ENCODE measurements at places on chromosomes 5 and 9.

- DNase-seq, result no peak
These were observed 32.7 kb upstream of the SLC9A3 start for GRCh38 chr5:556909-557441.

- DNase-seq, result no peak
These were observed 93.4 kb upstream of the DMAC1 start for GRCh38 chr9:7892975-7893374.

- no peak for DNase-seq
These were observed 9.0 kb downstream of the TLX3 start for GRCh38 chr5:171318026-171318425.

- no peak for DNase-seq
These were observed 84.7 kb upstream of the SLIT3 start for GRCh38 chr5:169385636-169386035.

DNA sequence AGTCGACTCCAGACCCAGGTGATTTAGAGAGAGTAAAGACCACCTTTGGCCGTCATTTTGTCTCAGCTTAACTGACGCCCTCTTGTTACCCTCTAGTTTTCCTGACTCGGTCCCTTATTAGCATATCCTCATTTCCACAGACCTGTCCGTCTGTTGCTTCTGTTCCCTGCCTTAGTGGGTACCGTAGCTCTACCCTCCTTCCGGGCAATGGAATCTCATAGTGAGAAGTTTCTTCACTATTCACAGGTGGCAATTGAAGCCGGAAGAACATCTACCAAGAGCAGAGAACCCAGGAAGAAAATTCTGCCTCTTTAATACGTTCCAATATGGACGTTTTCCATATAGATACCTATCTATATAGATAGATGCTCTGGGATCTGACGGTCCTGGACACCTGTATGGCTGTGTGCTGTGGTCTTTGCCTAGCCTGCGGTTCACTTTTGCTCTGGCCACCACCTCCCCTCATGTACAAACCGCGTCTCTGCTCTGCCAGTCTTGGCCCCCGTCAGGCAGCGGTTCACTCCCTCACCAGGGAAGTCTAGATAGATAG lies 652 bp upstream of the TMEM161B start:
- no peak for DNase-seq

- no peak for DNase-seq
These were observed 131.0 kb upstream of the BRINP1 start for GRCh38 chr9:119500072-119500771.

GRCh38 chr9:124805186-124805585 lies 28.3 kb downstream of the OLFML2A start:
- no peak for DNase-seq

DNA sequence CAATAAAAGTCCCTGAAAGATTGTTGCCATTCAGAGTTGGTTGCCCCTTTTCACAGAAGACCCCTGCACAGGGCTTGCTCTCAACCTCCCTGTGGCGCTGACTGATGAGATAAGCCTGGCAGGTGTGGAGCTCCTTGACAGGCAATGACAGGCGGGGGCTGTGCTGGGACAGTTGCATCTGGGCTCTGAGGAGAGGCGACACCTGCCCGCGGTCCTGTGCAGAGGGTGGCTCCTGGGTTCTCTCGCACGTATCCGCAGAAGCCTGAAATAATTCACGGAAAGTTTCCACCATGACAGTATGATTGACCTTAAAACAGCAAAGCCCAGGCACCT lies 19.8 kb upstream of the EXOC3 start:
- DNase-seq, result no peak

GRCh38 chr5:145834917-145835847 lies at the start of gene PRELID2:
TSS of gene PRELID2 (minus strand) at chr5:145835342. CDS start at chr5:145835251, 91 bp downstream.
- DNase-seq, result peak; percentile 6

DNA sequence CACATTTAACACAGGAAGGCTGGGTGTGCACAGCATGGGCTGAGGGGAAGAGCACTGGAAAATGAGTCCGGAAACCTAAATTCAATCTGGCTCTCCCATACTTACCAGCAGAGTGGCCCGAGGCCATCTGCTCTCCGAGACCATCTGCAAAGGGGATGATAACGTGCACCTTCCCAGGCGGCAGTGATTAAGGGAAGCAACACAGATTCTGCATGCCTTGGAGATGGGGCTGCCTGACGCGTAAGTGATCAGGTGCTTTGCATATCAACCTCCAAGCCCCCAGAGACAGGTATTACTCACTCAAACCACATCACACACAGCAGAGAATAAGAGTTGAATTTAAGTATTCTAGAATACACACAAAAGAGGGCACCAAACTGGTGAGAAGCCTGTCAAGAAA lies 9.1 kb downstream of the EPB41L4B start:
- DNase-seq, result no peak

GRCh38 chr5:32964261-32964660 lies 253.1 kb downstream of the NPR3 start:
- DNase-seq, result no peak

- no peak for DNase-seq
These were observed 43.3 kb downstream of the FGF10 start for GRCh38 chr5:44345871-44346270.

- no peak for DNase-seq
These were observed 141.1 kb upstream of the SLC12A2 start for GRCh38 chr5:127942246-127943060.

- DNase-seq, result no peak
These were observed 308.9 kb upstream of the MPDZ start for GRCh38 chr9:13588151-13589033.

GRCh38 chr5:18397891-18398290 lies 763.6 kb downstream of the TAF11L14 start:
- no peak for DNase-seq

DNA sequence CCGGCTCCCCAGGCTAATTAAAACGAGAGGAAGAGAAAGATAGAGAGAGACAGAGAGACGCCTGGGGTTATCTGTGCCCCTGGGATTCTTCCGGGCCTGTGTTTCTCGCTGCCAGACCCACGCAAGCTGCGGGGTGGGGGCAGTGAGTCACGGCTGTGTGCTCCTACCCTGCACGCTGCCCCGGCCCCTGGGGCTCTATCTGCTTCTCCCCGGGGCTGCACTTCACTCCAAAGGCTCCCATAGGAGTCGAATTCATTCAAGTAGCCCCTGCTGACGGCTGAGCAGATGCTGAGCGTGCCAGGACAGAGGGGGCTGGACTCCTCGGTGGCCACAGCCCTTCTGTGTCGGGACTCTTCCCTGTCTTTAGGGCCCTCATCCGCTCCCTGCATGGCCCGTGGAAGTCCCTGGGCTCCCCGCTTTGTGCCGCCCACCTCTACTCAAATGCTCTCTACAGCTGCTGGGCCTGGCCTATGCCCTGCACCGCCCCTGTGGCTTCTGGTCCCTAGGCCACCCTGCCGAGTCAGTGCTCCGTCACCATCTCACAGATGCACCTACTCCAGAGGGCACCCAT lies 22.8 kb downstream of the SARDH start:
- no peak for DNase-seq

DNA sequence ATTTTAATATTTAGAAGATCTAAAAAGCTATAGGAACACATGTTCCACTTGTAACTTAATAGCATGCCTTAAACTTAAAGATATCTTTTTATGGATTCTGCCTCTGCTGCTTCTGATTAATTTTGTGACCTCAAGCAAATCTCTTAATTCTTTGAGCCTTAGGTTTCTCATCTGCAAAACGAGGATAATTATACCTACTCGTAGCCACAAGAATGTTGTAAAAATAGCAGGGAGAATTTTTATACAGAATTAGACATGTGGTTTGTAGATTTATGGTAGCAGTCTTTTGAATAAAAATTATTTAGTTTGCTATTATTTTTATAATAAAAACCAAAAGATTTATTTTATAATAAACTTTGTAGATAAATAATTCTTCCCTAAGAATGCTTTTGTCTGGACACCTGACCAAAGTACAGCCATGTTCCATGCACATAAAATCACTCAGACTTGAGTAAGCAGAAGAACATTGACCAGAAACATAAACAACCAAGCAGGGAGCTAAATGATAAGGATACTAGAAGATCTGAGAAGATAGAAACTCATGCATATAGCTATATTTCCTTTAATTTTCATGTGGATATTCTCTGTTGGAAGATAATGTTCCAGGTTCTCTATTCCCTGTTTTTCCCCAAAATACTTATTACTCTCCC lies 18.5 kb downstream of the C9orf85 start:
- DNase-seq, result no peak

DNA sequence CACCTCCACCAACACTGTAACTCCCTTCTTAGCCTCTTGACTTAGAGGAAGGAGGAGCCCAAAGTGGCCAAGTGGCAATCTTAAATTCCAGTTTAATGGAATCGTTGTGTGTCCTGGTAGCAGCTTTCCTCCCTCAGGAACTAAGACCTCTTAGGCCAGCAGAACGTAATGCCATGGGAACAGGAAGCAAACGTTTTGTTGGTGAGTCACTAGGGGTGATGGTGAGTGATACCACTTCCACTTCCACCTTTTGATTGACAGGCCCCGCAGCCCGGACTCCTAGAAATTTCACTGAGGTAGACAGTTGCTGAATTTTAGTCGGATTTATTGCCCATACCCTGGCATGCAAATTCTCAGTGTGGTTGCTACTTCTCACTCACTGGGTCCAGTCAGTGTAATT lies 94.2 kb upstream of the FBN2 start:
- DNase-seq, result no peak

DNA sequence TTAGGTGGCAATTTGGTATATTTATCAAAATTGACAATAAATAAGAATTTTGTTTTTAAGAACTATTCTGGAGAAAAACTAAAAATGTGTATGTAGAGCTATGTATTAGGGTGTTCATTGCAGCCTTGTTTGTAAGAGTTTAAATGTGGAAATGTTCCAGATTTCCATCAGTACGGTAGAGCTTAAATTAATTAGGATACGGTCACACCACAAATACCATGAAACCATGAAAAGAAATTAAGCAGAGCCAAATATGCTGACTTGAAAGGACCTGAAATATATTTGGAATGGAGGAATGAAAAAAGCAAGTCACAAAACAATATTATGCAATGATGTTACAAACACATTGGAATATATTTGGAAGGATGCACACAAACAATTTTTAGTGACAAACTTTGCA lies 64.6 kb downstream of the ACTBL2 start:
- DNase-seq, result no peak

DNA sequence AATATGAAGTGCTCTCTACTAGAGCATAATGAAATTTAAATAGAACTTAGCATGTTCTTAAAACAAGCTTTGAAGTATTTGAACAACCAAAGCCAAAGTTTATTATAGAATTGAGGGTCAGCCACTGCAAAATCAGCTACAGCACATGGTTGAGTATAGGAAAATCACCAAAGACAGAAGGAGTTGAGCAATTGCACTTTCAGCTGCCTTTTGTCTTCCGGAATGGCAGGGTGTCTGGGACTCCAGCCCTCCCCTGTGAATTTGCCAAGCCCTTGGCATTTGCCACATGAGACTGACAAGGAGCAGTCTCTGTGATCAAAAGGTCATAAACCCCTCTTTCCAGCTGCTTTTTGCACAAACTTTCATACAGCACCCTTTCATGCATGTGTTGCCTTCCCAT lies 8.5 kb upstream of the LURAP1L start:
- no peak for DNase-seq

DNA sequence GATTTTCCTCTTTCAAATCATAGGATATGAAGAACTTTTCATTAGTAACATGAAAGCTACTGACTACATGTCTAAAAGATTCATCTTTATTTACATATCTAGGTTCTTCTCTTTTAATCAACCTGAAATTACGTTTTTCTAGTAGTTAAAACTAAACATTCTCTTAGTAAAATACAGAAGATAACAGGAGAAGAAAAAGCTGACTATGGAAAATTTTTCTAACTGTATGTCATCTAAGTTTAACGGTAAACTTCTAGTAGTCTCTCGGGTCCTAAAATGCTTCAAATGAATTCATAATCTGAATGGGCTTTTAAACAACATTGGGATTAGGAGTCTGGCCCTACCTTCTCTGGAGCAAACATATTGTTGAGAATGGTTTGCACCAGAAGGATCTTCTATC lies 151.9 kb downstream of the PDE4D start:
- DNase-seq, result no peak

DNA sequence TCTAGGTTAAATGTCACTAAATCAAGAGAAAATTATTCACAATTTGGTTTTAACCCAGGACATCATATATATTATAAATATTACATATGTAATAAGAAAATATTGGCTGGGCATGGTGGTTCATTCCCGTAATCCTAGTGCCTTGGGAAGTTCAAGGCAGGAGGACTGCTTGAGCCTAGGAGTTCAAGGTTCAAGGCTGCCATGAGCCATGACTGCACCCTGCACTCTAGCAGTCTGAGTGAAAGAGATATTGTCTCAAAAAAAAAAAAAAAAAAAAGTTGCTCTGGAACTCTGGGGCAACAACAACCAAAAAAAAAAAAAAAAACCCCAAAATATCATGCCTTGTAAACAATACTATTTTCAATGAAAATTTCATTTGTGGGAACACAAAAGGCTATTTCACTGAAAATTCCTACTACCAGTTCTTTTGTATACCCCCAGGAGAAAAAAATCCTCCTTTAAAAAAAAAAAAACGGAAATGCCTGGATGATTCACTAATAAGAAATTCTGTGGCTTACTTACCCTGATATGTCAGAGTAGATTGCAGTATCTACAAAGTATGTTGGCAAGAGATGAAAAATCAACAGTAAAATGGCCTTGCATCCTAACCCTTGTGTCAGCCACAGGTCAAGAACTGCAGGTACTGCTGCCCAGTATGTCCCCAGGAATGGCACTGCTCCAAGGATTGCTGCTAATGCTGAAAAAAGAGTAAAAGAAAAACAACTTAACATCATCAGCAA lies 22.6 kb upstream of the CTNNAL1 start:
- DNase-seq, result no peak

DNA sequence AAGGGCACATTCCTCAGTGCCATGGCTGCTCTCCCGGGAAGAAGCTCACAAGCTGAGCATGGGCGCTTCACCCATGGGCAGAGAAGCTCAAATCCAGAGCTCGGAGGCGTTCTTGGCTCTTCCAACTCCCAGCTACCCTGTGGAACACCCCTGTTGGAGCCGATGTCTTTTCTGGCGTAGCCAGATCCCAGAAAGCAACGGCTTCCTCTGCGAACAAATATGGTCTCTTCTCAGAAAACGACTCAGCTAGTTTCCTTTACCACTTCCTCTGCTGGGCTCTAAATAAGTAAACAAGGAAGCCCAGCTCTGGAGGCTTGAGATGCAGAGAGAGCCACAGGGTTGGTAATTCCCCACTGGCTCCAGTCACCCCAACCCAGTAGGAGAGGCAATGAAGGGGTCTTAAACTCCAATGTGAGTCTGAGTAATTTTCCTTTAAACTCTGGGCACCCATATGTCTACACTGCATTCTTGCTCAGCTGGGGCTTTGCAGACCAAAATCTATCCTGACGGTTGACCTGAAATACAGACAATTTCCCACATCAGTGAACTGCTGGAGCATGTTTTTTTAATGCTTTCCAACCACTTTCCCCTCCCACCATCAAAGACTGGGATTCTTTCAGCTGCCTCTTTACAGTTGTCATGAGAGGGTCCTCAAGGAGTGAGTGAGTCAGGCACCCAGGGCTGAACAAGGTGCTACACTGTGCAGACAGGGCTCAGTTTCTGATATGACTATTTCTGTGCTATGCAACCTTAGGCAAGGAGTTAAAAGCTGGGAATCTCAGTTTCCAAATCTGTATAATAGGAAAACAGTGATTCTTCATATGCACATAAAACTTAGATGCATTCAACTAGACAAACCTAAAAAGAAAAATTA lies at the start of gene LCP2:
Gene LCP2 (minus strand): TSS at position 189 of the 874 bp plus-strand sequence. CDS start 166 bp downstream, at position 23.
- no peak for DNase-seq

- DNase-seq, result peak; percentile 27
These were observed 5.3 kb downstream of the ANKS6 start for GRCh38 chr9:98790842-98791607.
